Psoas muscle (tissue), 8 donors: ENCODE measurements at places on chromosomes 2 and 18. TPM values are rescaled to one million over a fixed set of nuclear protein-coding genes. Genes with fewer than 3 reads are reported as not detected.

The LIPT1 gene
- total RNA-seq, result 8.9 TPM

The PAX8 gene
- 0.34 TPM for total RNA-seq

The DYTN gene
- not detected for total RNA-seq

The ADAM23 gene
- 6.4 TPM for total RNA-seq

The SLC14A1 gene
- total RNA-seq, result 8.6 TPM

The AGXT gene
- not detected for total RNA-seq

The SH3BP4 gene
- total RNA-seq, result 9.5 TPM

The NEU2 gene
- not detected for total RNA-seq

The STRN gene
- 29.1 TPM for total RNA-seq

The SCN2A gene
- not detected for total RNA-seq

The METTL8 gene
- total RNA-seq, result 15.5 TPM

The KCMF1 gene
- 159 TPM for total RNA-seq

The TMEM200C gene
- total RNA-seq, result 0.04 TPM

The CYS1 gene
- total RNA-seq, result 0.13 TPM

The SERPINB5 gene
- total RNA-seq, result not detected

The IGFBP5 gene
- 451 TPM for total RNA-seq

The GPC1 gene
- total RNA-seq, result 150 TPM

The MSTN gene
- total RNA-seq, result 0.32 TPM

The ALK gene
- total RNA-seq, result 0.08 TPM

The FAM237A gene
- total RNA-seq, result not detected

The DTNA gene
- total RNA-seq, result 103 TPM

The MAPK4 gene
- 1.4 TPM for total RNA-seq

The SERPINB4 gene
- total RNA-seq, result not detected

The COLEC11 gene
- 0.40 TPM for total RNA-seq

The PROM2 gene
- 0.54 TPM for total RNA-seq

The REG3G gene
- total RNA-seq, result not detected

The CHRNG gene
- 94.1 TPM for total RNA-seq

The TSN gene
- 38.0 TPM for total RNA-seq

The NOL4 gene
- total RNA-seq, result not detected

The FSHR gene
- total RNA-seq, result not detected

The UBXN4 gene
- 94.5 TPM for total RNA-seq

The MAP3K2 gene
- 26.4 TPM for total RNA-seq

The ARMC9 gene
- 1.4 TPM for total RNA-seq

The GAREM1 gene
- 9.3 TPM for total RNA-seq

The FOXD4L1 gene
- 0.18 TPM for total RNA-seq

The KIDINS220 gene
- total RNA-seq, result 52.0 TPM

The ABCG8 gene
- total RNA-seq, result not detected

The CSRNP3 gene
- total RNA-seq, result 0.44 TPM

The SP5 gene
- not detected for total RNA-seq

The C2orf74 gene
- total RNA-seq, result 16.6 TPM

The MTIF2 gene
- total RNA-seq, result 33.8 TPM

The RUFY4 gene
- not detected for total RNA-seq

The EGR4 gene
- not detected for total RNA-seq

The PIK3C3 gene
- total RNA-seq, result 36.2 TPM

The ANKRD62 gene
- total RNA-seq, result not detected

The VIL1 gene
- not detected for total RNA-seq

The KCNG3 gene
- total RNA-seq, result not detected

The OXER1 gene
- total RNA-seq, result 0.20 TPM
